ENCODE measurements at places on chromosomes 7 and 10.

- no peak for DNase-seq
These were observed 825 bp downstream of the FEZF1 start for GRCh38 chr7:122303531-122304318.

DNA sequence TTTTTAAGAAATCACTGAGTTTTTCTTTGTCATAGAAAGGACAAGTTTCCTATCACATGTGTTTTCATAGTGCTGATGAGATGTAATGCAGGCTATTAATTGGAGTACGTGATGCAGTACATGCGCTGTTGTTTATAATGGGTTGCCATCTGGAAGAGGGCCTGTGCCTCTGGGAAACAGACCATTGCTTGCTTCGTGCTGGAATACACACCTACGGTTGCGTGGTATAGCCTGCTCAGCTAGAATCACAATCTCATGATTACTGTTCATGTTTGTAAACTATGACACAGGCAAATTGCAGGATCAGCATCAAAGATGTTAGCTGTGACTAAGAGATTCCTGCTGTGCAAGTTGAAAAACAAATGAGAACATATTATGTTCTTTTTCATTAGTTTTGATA is 107.2 kb upstream of the STEAP1B start:
- no peak for DNase-seq

DNA sequence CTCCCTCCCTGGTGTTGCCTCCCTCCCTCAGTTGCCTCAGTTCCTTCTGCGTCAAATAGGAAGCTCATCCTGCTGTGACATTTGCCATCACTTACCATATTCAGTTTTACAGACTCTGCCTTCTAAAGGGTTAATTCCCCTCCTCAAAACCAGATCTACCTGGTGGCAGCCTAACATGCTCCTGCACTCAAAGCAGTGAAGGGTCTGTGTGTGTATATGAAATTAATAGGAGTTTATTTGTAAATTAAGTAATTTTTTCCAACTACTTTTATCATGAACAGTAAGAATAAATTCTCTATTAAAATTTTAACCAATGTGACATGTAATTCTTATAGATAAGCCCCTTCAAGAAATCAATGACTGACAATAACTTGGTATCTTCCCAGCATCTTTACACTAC is 158.6 kb upstream of the INSYN2A start:
- no peak for DNase-seq

DNA sequence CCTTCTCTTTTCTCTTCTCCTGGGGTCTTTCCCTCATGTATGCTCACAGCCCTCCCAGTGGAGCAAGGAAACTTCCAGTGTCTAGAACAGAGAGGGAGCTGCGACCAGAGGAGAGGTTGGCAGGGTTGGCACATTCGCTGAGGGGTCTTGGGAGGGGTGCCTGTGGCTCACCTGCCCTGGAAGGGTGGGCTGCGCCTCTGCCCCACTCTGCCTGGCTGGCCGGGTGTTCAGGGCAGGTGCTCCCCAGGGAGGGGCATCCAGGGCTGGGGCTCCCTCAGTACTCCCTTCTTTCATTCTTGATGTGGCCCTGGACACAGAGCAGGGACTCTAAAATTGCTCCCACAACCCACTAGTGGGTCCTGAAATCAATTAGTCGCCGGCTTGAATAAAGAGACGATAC is 16.9 kb downstream of the SHH start:
- no peak for DNase-seq

DNA sequence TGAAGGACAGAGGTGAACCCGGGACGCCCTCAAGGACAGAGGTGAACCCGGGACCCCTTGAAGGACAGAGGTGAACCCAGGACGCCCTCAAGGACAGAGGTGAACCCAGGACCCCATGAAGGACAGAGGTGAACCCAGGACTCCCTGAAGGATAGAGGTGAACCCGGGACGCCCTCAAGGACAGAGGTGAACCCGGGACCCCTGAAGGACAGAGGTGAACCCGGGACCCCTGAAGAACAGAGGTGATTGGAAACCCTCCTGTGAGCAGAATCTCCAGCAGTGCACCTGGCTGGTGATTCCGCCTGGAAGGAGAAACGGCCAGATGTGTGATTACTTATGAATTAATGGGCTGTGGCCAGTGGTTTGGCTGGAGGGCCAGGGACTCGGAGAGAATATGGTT is 272.3 kb downstream of the PTPRN2 start:
- DNase-seq: no peak

DNA sequence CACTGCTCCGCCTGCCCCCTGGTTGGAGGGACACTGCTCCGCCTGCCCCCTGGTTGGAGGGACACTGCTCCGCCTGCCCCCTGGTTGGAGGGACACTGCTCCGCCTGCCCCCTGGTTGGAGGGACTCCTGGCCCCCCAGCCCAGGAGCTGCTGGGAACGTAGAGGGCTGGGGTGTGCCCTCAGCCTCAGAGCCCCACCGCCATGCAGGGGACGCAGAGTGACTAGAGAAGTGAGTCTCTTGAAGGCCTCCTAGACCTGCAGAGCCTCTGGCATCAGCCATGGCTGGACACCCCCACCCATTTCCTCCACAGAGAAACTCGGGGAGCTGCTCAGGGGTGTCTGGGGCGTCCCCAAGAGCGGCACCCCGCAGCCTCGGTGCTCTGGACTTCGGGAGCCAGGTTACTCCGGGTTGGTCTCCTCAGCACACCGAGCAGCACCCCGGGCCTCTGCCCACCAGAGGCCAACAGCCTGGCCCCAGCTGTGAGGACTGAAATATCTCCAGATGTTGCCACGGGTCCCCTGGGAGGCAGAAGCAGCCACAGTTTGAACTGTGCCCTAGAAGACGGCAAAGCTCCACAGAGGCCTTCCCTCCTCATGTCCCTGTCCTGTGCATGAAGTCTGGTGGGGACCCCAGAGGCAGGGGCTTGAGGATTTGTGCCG is 191.9 kb downstream of the ELFN1 start:
- DNase-seq: no peak

DNA sequence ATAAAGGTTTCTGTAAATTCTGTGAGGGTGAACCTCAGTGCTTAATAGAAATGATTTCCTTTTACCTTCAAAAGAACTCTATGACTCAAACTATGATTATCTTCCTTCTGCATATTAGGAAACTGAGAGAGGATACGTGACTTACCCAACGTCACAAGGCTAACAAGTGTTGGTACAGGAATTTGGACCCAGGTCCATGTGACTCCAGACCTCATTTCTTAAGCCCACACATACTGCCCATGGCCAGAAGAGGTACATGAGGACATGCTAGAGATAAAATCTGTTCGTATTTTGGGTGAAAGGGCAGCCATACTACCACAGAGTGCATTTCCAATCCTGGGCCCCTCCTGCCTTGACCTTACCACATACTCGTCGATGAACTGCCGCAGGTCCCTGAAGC is 61.5 kb upstream of the TM9SF3 start:
- DNase-seq: no peak

GRCh38 chr10:55550236-55550635 is 749.2 kb upstream of the PCDH15 start:
- DNase-seq: no peak

- DNase-seq: no peak
These were observed 17.1 kb downstream of the BRAT1 start for GRCh38 chr7:2537981-2538851.

- DNase-seq: no peak
These were observed 608 bp downstream of the HHEX start for GRCh38 chr10:92690211-92690914.

- no peak for DNase-seq
These were observed 13.6 kb downstream of the PRXL2A start for GRCh38 chr10:80421707-80422536.

- no peak for DNase-seq
These were observed 25.7 kb downstream of the FOXL3 start for GRCh38 chr7:315516-316265.

DNA sequence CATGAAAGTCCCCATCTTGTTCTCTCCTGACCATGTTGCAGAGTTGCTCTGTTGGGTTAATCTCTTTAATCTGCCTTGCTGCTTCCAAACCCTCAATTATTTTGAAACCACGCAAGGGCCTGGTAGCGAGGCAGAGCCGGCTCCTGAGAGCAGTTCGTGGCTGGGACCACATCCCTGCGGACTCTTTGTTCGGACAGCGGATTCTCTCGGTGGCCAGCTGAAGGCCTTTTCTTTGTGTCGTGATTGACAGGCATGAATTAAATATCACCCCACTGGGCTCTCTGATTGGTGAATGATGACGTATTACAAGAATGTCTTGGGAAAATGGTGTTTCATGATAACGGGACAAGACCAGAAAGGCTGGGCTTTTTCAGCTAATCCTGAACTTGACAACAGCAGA is 66.9 kb upstream of the ARHGAP21 start:
- no peak for DNase-seq

DNA sequence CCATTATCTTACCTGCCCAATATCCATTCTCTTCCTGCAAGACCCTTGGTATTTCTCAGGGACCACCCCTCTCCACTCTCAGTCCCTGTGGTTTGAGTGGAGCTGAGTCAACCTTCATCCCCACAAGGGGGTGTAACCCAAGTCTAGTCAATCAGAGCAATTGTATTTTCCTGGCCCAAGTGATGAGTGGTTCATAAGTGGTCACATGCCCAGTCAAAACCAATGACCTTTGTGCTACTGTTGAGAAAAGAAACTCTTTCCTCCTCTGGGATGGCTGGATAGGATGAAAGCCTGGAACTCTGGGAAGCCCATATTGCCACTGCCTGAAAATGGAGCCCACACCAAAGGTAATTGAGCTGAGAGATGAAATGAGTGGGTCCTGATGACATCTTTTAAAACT is 93.6 kb downstream of the SNX10 start:
- DNase-seq: no peak

DNA sequence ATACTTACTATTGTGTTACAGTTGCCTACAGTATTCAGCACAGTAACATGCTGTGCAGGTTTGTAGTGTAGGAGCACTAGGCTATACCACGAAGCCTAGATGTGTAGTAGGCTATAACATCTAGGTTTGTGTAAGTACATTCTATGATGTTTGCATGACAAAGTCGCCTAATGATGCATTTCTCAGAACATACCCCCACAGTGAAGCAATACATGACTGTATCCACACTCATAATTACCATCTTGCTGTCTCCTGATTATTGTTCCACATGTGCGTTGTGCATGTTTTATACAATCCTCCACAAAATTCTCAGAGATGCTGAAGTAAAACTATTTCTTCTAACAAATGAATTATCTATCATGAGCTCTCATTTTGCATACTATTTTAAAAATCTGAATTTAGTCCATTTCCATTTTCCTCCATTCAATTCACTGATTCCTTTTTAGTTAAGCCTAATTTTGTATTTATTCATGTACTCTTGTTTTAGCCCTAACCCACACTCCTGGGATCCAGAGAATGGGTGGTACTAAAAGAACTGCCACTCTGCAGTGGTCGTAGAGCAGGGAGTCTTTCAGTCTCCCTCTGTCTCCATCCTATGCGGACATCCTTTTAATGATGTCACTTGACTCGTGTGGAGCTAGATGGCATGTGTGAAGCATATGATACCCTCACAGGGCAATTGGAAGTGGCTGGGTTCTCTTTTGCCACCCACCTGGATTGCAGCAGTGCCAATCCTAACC is 67.6 kb upstream of the CAV2 start:
- DNase-seq: no peak

Data from cortex of kidney (tissue), 1 donor.